ENCODE measurements at places on chromosomes 1 and 21.
A peak's percentile ranks its signal among the peaks of the same experiment; 100 is the strongest.

DNA sequence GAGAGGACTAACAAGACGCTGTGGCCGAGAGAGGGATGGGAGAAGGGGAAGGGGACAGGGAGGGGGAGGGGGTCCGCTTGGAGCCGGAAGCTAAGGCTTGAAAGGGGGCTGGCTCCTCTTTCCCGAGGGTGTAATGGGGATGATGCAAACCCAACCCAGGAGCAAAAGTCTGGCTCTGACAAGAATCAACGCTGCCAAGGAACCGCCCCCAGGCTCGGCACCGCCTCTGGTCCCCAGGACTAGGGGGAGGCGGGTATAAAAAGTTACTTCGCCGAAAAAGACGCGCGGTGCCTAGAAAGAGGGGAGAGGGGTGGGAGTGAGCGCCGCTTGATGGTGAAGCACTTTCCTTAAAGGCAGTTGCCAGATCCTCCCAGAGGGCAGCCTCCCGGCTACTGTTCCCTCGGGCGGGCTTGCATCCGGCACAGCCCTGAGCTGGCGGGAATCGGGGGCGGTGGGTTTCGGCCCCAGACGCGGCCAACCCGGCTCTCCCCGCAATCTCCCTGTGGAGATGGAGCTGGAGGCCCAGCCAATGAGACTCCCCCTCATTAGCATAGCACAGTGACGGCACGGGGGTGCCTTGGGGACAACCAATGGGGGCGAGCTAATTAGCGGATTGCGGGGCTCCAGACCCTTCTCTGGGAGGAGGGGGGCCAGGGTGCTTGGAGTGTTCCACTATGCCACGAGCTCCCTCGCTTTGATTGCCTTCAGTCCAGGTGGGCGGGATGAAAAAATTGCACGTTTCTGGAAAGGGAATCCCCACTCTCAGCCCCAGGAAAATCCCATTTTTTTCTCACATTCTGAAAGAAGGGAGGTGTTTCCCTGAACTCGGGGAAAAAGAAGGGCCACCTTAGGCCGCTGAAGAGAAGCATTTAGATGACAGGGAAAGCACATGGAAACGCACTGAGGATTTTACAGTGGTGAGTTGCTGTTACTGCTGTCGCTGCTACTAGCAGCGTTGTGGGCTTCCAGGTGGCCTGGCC lies at the start of gene KCNT2:
Gene KCNT2 (minus strand): TSS at position 51 of the 980 bp plus-strand sequence. CDS start 131 bp downstream, outside the sequence.
- DNase-seq, result peak; percentile 2

- no peak for DNase-seq
Observed at GRCh38 chr21:22136740-22137139, 1138.5 kb downstream of the NCAM2 start.

- DNase-seq, result no peak
Observed at GRCh38 chr1:164767752-164768402, 208.9 kb downstream of the PBX1 start.

DNA sequence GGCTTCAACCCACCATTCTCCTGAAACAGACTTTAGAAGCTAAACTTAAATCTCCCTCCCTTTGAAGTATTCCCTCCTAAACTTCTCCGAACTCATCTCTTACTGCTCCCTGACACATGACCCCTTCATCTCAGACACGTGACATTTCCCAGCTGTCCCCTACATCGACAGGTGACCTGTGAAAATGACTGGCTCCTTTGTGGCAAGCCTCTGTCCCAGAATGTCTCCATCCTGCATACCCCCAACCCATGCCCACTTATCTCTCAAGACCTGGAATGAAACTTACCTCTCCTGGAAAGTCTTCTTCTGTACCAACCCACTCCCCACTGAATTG lies 4.2 kb downstream of the FMOD start:
- DNase-seq, result no peak

DNA sequence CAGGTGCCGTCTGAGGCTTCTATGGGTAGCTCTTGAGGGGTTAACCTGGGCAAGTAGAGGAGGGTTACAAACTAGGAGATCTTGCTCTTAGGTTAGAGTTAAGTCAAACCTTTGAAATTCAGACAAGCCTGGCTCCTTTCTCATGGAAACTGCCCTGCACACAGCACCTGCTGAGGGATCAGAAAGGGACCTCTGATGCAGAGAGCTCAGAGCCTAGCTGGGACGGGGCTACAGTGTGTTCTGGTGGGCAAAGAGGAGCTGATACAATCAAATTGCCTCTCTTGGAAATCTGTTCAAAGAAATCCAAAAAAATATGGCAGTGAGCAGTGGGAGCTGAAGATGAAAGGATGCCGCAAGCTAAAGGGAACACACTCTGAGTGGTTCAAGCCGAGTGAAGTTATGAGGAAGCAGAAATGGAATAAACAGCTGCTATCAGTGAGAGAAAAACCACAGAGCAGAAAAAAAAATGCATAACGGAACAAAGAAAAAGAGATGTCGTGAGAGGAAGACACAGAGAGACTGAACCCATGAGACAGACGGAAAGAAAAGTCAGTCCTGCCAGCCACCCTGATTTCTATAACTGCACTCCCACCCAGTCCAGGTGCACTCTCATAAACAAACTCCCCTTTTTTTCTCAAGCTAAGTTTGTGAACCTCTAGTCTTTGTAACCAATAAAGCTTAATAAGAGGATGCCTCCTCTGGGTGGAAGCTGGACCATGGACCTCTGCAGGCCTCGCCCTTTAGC lies 26.6 kb downstream of the PAFAH2 start:
- DNase-seq, result no peak

GRCh38 chr1:91553177-91553591 lies 52.5 kb downstream of the CDC7 start:
- DNase-seq, result no peak

- peak; percentile 35 for DNase-seq
Observed at GRCh38 chr1:154325583-154326545, 539 bp downstream of the ATP8B2 start.

DNA sequence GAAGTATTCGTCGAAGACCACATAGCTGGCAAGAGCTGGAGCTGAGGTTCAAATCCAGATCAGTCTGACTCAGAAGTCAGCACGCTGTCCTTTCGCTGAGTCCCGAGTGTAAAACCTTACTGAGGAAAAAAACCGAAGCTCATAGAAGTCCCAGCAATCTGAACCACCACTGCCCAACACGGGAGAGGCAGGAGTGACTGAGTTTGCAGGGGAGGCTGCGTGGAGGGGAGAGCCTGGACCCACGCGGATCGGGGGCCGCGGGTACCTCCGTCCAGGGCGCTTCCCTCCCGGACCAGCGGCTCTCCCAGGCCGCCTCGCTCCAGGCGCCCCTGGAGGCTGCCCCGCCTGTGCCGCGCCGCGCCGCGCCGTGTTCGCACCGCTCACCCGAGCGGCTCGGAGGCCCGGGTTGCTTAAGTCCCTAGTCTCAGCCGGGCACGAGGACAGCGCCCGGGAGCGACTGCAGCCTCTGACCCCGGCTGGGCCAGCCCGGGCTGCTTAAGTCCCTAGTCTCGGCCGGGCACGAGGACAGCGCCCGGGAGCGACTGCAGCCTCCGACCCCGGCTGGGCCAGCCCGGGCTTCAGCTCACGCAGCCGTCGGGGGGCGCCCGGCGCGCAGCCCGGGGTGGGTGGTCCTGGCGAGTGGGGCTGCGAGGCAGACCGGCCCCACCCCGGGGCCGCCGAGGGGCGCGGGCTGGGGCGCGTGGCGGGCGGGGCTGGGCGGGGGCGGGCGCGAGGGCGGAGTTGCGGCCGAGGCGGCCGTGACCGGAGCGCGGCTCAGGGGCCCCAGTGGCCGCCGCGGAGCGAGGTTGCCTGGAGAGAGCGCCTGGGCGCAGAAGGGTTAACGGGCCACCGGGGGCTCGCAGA lies at the start of gene ADAMTSL4:
Gene ADAMTSL4 (plus strand): TSS at position 777 of the 864 bp plus-strand sequence. CDS start 2,881 bp downstream, outside the sequence.
- DNase-seq, result no peak

GRCh38 chr1:26848499-26848898 lies 14.4 kb upstream of the SFN start:
- no peak for DNase-seq

DNA sequence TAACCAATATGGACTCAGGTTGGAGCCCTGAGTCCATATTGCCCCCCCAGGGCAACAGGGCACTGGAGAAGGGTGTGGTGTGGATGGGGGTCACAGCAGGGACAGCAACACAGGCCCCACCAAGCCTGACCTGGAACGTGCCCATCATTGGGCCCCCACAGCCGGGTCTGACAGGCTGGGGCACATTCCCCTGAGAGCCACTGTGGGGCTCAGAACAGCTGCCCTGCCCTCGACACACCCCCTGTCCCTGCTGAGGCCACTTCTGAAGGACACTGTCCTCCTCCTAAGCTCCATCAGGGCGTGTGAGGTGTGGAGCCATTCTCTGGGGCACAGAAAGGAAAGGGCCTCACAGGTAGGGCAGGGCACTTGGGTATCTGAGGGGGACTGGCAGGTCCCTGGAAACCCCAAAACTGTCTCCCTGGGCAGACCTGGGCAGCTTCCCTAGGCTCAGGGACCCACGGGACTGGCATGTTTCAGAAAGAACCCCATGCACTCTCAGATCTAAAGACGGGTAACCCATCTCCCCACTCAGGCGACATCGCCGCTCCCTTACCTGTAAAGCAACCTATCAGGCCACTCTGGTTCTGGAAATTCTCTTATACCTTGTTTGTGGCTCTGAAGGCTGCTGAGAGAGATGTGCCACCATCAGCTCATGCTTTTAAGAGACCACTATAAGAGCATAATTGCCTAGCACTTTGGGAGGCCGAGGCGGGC lies 95.5 kb downstream of the DMRTB1 start:
- DNase-seq, result no peak

DNA sequence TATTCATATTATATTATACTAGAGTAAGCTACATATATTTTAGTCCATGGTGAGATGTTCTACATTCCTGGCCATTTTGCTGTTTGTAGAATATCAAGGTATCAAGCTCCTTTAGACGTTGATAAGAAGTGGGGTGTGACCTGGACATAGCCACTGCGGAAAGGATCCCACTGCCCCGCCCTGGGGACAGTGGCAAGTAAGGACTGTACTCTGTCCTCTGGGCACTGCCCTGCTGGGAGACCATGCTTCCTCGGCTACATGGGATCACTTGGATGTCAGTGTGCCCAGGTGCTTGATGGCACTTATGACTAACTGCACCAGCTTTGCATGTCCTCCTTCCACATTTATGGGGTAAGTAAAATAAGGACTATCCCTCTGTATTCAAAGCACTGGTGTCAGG lies 46.3 kb upstream of the NTPCR start:
- DNase-seq, result no peak

GRCh38 chr21:44083631-44084291 lies 23.4 kb upstream of the PWP2 start:
- peak; percentile 54 for DNase-seq

DNA sequence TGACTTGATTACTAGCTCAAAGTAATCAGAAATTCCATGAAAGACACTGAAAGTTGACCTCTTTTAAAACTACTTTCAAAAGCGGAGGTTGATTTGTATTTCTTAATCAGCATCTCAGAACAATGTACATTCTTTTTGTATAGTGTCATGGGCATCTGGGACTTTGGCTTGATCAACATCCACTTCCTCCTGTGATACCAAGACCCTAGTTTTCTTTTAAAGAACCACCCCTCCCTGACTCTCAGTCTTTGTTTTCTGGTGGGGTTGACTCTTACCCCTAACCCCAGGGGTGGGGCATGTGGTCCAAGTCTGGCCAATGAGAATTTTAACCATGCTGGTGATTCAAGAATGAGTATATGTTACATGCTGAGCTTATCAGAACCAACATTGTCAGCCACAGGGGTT lies 21.7 kb upstream of the IRF2BP2 start:
- no peak for DNase-seq

GRCh38 chr1:43048601-43049011 lies 89.9 kb upstream of the SLC2A1 start:
- DNase-seq, result no peak

GRCh38 chr1:220224033-220224432 lies 48.2 kb downstream of the RAB3GAP2 start:
- DNase-seq, result no peak

DNA sequence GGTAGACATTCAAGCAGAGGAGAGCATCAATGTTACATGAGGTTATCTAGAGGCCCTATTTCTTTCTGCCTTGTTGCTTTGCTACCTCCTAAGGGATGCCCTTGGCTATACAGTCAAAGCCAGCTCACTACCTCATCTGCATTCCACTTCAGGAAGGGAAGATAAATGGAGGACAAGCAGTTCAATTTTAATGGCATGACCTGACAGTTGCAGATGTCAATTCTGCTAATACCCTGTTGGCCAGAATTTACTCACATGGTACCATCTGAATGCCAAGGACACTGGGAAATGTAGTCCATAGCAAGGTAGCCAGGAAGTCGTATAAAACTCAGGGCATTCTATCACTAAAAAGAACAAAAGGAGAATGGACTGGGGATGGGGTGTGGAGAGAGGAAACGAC lies 31.5 kb downstream of the PALMD start:
- DNase-seq, result no peak

GRCh38 chr1:58282623-58283387 lies 263.7 kb downstream of the OMA1 start:
- no peak for DNase-seq

DNA sequence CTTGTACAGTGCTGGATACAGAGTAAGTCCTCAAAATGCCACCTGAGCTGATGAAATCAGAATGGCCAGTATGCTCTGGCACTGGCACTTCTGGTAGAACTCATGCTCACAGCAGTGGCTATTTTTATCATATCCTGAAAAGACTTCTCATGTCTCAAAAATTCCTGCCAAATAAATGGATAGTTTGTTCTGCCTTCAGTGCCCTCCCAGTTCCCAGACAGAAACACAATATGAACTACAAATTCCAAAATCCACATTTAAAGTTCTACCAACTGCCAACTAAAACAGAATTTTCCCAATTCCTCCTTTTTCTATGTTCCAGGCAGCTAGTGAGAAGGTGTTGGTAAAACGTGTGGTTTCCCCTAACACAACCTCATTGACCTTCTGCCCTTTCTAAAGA lies 51.4 kb upstream of the RGS1 start:
- no peak for DNase-seq

DNA sequence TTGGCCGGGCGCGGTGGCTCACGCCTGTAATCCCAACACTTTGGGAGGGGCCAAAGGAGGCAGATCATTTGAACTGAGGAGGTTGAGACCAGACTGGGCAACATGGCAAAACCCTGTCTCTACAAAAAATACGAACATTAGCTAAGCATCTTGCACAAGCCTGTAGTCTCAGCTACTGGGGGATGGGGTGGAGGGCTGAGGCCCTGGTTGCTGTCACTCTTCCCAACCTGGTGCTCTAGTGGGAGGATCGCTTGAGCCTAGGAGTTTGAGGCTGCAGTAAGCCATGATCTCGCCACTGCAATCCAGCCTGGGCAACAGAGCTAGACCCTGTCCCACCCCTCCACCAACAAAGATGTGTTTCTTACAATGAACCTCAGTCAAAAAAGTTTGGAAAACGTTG lies 2.8 kb downstream of the PHGDH start:
- DNase-seq, result no peak

DNA sequence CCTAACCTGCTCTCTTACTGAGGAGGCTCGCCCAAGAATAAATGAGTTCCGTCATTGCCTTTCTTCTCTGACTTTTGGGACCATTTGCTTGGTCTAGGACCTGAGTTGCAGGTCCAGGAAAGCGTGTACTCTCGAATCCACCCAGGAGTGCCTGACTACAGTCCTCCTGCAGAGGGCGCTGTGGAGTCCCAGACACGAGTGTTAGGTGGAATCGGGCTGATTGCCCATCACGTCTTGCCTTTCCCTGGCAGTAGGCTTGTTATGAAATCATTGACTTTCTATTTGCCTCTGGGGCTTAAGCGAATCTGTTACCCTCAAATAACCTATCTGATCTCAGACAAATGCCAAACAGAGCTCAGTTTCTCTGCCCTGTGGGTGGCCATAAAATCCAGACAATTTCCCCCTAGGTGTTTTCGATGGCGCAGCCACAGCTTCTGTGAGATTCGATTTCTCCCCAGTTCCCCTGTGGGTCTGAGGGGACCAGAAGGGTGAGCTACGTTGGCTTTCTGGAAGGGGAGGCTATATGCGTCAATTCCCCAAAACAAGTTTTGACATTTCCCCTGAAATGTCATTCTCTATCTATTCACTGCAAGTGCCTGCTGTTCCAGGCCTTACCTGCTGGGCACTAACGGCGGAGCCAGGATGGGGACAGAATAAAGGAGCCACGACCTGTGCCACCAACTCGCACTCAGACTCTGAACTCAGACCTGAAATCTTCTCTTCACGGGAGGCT lies at the start of gene IL20:
Gene IL20 (plus strand): TSS at position 685 of the 733 bp plus-strand sequence. CDS start 230 bp downstream, outside the sequence.
- DNase-seq, result peak; percentile 76
